Panc1 (cell line): ENCODE measurements at places on chromosomes 5 and 9.

- no peak for DNase-seq
Observed at GRCh38 chr9:127172066-127172707, 49.8 kb upstream of the ANGPTL2 start.

DNA sequence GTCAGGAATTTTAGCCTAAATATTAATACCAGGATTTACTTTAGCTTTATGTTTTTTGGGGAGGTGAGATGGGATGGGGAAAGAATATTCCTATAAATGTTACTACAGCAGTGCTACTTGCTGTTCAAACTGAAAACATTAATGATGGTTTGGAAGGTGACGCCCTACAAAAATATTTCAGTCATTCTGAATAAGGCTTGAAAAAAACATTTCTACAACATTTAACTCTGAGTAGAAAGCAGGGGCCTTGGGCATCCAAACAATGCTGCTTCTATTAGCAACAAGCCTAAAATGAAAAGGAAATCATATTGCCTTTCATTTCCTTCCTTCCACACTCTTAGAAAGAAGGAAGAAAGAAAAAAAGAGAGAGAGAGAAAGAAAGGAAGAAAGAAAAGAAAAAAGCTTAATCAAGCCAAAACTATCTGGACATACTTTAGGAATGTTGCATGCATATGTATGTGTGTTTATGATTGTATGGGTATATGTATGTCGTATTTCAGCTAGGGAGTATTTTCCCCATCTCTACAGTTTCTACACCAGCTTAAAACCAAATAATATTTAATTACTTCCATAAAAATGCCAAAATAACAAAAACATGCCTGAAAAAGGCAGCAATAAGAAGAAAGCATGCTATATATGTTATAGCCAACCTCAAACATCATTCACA, 16.3 kb upstream of the DAB2 start:
- DNase-seq: no peak

DNA sequence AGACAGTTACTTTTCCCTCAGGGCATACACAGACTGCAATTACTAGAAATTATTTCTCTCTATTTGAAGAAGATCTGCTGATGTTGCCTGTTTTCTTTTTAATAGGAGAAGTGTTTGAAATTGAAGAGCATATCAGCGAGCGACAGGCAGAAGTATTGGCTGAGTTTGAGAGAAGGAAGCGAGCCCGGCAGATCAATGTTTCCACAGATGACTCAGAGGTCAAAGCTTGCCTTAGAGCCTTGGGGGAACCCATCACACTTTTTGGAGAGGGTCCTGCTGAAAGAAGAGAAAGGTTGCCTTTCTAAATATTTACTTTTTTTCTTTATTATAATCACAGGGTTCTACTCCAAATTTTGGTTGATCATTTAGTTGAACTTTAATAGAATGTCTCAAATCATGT, 3.4 kb downstream of the PRPF4 start:
- DNase-seq: no peak

GRCh38 chr5:115920171-115920725, 42.0 kb upstream of the LVRN start:
- DNase-seq: no peak

- DNase-seq: peak; percentile 13
Observed at GRCh38 chr5:90983148-90983547, 400.0 kb downstream of the ARRDC3 start.

DNA sequence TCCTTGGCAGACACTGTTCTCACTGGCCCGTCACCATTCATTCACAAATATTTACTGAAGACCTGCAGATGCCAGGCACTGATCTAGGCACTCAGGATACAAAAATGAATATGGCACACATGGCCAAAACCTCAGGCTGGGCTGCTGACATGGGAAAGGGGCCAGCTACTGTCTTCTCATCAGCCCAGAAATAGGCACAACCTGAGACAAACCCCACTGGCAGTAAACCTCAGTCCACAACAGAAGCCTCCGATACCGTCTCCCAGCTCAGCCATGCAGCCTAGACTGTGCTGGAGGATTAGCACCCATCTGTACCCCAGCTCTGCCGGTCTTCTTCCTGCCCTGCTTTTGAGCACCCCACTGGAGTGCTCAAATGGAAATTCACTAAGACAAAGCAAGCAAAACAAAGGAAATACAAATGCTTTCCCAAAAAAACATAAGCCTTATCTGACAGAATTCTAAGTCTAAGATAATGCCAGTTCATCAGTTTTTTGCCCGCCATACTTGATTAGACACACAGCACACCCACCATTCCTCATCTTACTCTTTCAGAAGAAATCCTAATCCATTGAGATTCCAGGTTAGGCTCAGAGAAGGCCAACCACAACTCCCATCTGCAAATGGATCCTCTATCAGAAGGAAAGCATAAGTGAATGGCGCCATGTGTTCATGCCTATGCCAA, 8.2 kb downstream of the P4HA2 start:
- no peak for DNase-seq

DNA sequence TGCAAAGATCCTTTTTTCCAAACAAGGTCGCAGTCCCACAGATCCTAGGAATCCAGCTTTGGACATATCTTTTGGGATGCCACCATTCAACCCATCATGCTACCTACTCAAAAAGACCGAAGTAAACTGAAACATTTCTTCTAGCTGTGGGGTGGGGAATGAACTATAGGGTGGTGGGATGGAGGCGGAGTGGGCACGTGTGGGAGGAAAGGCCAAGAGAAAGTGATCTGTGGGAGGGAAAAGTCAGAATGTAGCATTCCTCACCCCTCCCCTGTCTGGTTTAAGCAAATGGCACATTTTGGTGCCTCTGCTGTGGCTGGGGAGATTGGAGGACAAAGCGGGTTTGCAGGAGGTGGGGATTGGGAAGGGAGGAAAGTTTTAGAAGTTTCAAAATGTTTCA, 59.2 kb upstream of the IL17B start:
- DNase-seq: no peak

DNA sequence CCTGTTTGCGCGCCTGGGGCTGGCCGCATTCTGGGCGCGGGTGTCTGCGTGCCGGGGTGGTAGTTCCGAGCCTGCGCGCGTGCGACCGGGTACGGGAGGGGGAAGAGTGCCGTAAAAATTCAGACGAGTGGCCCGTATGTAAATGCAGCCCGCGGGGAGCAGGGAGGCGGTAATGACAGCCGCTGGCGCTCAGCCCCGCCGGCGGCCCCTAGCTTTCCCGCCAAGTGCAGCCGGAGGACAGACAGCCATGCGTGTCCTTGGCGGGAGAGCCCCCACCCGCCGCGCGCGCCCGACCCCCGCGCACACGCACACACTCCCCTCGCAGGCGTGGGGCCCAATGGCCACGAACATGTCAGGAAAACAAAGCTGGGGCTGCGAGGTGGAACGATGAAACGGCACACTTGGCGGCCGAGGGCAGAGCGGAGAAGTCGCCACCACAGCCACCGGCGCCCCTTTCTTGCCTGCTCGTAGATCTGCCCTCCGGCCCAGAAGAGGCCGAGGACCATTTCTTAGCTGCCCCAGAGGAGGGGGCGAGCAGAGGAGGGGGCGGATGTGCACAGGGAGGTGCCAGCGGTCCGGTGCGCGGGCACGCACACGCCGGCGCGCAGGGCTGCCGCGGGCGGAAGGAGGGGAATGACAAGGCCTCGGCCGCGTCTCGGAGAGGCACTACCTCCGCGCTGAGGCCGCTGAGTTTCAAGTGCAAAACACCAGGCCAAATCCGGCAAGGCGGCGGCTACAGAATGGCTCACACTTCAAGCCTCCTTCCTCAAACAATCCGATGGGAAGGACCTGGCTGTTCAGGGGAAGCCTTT, 208.4 kb downstream of the MEF2C start:
- DNase-seq: no peak

DNA sequence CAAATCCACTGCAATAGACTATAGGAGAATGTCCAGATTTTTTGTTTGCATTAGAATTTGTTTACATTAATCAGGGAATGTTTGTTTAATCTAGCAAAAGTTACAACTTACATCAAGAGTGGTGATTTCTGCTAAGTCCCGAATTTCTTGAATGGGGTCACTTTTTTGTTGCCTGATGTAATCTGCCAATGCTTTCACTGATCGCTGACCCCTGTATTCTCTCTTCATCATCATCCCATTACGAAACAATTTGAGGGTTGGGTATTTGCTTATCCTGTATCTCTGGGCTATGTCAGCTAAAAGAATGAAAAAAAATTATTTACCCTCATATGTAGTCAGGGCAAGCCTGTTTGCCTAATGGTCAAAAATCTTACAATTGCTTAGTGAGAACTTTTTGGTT, 76.9 kb downstream of the ERP44 start:
- no peak for DNase-seq

DNA sequence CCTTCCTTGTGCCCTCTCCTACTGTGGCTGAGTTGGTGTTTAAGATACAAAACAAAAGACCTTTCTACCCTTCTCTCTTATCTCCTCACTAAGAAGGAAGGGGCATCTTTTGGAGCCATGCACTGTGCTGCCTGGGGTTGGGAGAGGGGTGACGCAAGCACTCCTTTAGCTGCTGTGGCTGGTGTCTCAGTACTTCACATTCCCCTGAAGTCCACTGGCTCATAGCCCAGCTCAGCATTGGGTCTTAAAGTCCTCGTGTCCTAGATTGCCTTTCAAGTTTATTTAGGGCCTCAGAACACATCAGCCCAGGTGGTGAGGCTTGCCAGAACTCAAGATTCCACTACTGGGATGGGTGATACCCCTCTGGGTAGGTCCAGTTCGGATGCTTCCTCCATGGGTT, 325.9 kb upstream of the CYLC2 start:
- no peak for DNase-seq

GRCh38 chr5:61449804-61450492, 117.9 kb downstream of the ZSWIM6 start:
- DNase-seq: peak; percentile 39

- DNase-seq: no peak
Observed at GRCh38 chr5:137734331-137734730, 1.6 kb downstream of the KLHL3 start.

DNA sequence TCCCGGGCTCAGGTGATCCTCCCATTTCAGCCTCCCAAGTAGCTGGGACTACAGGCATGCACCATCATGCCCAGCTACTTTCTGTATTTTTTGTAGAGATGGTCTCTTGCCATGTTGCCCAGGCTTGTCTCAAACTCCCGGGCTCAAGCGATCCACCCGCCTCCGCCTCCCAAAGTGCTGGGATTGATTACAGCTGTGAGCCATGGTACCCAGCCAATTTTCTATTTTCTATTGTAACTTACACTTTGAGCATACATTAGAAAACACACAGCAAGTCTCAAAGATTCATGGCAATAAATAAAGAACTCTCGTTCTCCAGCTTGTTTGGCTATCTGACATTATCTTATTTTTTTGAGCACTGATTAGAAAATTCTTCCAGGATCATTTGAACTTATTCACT, 228.7 kb downstream of the ADAMTS6 start:
- DNase-seq: no peak

- DNase-seq: no peak
Observed at GRCh38 chr5:114332925-114333324, 28.9 kb upstream of the KCNN2 start.

DNA sequence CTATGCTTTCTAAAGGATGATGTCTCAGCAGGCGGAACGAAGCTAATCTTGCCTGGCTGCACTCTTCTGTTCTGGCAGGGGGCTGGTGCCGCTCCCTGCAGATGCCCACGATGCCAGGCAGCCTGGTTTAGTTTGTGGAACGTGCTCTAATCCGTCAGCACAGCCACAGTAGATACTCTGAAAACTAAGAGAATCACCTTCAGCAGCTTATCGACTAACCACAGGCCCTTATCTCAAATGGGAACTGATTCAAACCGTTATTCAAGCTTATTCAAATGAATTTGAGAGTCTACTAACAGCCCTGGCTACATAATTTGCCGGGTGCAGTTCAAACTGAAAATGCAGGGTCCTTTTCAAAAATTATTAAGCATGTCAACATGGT, 246.6 kb upstream of the ANKRD55 start:
- no peak for DNase-seq

DNA sequence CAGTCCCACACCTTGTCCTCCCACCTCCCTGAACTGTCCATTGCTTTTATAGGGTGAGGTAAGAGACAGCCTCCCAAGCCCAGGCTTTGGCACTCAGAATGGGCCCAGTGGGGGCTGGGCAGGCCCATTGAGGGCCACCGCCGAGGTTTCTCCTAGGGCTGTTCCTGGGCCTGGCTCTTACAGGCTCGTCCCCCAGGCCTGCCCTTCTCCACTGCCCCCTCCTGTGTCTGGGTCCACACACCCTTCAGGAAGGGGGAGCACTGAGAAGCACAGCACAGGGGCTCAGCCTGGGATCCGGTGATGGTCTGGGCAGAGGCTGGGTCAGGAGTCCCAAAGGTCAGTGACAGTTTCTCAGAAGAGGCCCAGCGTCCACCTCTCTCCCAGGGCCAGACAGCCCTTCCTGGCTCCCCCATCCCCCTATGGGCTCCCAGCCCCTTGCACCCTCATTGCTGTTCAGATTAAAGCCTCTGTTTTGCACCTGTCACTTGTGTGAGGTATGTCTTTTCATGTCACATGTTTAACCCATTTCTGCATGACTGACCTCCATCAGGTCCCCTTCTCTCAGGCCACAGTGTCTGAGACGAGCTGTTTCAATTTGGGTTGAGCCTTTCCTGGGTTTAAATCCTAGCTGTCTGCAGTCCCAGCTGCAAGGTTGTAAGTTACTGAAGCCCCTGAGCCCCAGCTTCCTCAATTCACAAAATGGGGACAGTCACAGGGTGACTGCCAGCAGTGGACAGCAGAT, 29.4 kb downstream of the IER5L start:
- no peak for DNase-seq

DNA sequence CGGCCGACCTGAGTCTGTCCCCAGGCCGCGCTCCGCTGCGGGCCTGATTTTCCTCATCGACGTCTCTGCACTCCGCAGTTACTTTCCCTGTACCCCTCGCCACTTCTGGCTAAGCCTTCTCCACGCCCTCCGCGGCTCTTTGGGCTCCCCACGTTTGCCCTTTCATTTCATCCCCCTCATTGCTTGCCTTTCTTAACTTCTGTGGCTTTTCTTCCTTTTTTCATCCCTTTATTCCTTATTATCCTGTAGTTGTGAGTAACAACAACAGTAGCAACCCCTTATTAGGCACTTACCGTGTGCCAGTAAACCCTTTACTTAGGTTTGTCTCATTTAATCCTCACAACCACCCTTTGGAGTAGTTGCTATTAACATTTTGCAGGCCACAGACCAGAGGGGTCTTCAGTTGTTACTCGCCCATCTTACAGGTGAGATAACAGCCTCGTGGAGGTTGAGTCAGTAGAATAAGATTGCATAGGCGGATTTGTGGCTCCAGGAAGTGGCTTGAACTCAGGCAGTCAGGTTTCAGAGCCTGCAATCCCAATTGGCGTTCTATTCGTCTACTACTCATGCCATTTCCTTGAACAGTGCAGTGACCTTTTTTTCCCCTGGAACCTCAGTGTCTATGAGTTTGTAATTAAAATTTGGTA, 724 bp downstream of the TCERG1 start:
- no peak for DNase-seq

DNA sequence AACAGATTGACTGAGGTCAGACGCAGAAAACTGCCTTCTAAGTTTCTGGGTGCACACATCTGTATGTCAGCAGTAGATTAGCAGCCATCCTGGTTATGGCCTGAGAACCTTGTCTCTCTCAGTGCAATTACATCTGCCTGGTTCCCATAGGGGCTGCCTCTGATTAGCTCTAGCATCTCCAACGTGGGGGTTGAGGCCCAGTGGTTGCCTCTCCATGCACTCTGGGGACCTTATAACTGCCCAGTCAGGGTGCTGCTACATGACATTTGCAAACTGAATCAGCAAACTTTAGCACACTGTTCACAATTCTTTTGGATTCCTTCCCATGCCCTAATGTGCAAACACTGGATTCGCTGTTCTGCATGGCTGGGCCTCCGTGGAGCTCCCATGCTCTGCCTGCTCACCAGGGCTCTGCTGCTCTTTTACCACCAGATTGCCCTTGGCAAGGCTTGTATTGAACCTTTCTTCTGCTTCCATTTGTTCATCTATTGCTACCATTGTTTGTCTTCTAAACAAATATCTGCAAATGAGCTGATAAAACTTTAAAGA, 36.2 kb downstream of the SNX18 start:
- DNase-seq: no peak
